ENCODE measurements at places on chromosomes 6 and 20.

GRCh38 chr6:68710916-68711315, 75.8 kb downstream of the ADGRB3 start:
- DNase-seq = no peak

DNA sequence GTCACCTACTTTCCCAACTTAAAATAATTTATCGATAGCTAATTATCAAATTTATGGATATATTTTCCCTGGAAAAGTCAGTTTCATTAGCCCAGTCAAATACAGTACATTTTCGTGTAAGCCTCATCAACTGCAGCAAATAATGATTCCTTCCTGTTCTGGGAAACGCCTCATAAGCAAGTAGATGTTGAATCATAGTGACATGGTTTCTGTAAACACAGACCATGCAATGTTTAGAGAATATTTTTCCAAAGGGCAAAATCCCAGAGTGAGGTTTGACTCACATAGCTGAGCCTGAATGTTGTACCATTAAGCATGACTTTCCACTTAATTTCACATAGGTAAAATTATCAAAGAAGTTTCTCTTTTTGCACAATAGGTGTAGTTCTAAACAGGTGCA, 16.7 kb upstream of the VNN1 start:
- DNase-seq = no peak

DNA sequence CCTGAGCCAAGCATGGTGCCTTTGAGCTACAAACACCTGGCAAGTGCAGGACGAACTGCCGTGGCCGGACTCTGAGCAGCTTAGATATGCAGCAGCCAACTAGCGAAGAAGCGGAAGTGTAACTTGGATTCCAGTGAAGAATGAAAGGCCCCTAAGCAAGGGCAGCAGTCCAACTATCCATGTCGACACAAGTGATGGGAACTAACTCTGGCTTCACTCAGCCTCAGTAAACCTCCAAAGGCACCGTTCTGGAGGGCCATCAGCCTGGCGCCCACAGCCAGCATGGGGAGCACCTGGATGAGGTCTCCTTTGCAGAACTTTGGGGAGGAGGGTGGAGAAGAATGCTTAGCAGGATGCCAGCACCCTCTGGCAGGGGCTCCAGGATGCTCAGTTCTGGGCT, 78.4 kb upstream of the MLN start:
- DNase-seq = peak; percentile 70

DNA sequence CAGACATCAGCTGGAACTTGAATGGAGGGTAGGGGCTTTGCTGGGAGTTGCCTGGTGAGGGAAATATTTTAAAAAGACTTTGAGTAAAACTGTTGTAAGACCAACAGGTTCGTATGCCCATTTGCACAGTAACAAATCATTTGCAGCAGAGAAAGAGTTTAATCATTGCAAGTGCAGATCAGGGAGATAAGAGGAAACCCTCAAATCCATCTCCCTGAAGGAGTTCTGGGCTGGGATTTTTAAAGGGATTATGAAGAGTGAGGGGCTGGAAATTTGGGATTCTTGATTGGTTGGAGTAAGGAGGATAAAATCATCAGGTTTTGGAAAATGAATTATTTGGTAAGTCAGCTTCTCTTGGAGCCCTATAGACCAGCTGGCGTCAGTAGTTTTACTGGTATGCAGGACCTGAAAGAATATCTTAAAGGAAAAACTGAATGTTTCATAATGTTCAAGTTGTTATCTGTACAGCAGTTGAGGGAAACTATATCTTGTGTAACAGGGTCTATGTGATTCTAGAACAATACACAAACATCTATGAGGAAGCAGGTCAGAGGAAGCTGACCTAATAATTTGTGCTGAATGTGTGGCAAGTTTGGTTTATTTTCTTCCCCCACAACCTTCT, 295.5 kb downstream of the PLCB1 start:
- no peak for DNase-seq

- no peak for DNase-seq
Observed at GRCh38 chr6:122861594-122861993, 72.5 kb downstream of the SMPDL3A start.
